Foreskin keratinocyte (primary cell): ENCODE measurements at places on chromosomes 1 and 21. TPM values are rescaled to one million over a fixed set of nuclear protein-coding genes. Genes with fewer than 3 reads are reported as not detected.
A peak's percentile ranks its signal among the peaks of the same experiment; 100 is the strongest.

Gene NID1
- total RNA-seq = 8.5 and 17.5 TPM in 2 replicates

Gene SDCCAG8
- 38.8 and 46.4 TPM in 2 replicates for total RNA-seq

Gene ETV3L
- not detected in 2 replicates for total RNA-seq

Gene STMN1
- 313 and 372 TPM in 2 replicates for total RNA-seq

Gene GOLT1A
- 0.53 and 0.85 TPM in 2 replicates for total RNA-seq

Gene GBP7
- not detected in 2 replicates for total RNA-seq

Gene VPS45
- total RNA-seq = 24.8 and 28.3 TPM in 2 replicates

Gene MYOM3
- total RNA-seq = 0.07 and 0.31 TPM in 2 replicates

Gene S100PBP
- total RNA-seq = 27.6 and 28.6 TPM in 2 replicates

Gene OR2M2
- total RNA-seq = not detected in 2 replicates

Gene SIPA1L2
- 1.2 and 1.3 TPM in 2 replicates for total RNA-seq

Gene OLIG1
- total RNA-seq = not detected in 2 replicates

Gene MRPL20
- 126 and 150 TPM in 2 replicates for total RNA-seq

Gene LCE6A
- total RNA-seq = 0.18 TPM in 1 of 2 replicates, not detected in the other

Gene ZNF326
- 16.6 and 19.8 TPM in 2 replicates for total RNA-seq

Gene EMC1
- 59.6 TPM in 2 replicates for total RNA-seq

Gene ERO1B
- total RNA-seq = 2.3 TPM in 2 replicates

Gene C1orf94
- not detected in 2 replicates for total RNA-seq

DNA sequence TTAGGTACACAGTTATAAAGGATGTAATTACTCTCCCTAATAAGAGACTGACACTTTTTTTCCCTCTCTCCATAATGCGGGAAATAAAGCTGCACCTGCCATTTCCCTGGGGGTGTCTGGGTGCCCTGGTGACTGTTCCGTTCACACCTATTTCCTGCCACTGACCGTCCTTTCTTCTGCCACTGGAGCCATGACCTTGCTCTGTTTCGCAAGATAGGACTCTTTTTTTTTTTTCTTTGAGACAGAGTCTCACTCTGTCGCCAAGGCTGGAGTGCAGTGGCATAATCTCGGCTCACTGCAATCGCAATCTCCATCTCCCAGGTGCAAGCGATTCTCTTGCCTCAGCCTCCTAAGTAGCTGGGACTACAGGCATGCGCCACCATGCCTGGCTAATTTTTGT is 66.1 kb upstream of the SERBP1 start:
- no peak for DNase-seq

GRCh38 chr21:37615962-37616361 is 249.4 kb downstream of the DYRK1A start:
- DNase-seq = no peak

DNA sequence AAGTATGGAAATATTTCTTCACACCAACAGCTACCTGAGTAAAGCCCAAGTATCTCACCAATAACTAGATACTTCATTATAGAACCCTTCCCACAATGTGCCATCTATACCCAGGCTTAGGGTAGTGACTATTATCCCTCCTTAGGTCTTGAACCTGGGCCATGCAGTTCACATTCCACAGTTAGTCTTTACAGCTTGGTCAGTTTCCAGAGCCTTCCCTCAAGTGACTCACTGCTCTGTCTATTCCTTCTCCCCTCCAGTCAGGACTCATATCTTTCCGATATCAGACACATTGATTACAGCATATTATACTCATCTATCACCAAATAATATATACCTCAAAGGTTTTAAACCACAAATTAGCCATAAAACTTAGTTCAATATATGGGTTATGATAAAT is 23.6 kb downstream of the VAMP4 start:
- DNase-seq = peak; percentile 4

DNA sequence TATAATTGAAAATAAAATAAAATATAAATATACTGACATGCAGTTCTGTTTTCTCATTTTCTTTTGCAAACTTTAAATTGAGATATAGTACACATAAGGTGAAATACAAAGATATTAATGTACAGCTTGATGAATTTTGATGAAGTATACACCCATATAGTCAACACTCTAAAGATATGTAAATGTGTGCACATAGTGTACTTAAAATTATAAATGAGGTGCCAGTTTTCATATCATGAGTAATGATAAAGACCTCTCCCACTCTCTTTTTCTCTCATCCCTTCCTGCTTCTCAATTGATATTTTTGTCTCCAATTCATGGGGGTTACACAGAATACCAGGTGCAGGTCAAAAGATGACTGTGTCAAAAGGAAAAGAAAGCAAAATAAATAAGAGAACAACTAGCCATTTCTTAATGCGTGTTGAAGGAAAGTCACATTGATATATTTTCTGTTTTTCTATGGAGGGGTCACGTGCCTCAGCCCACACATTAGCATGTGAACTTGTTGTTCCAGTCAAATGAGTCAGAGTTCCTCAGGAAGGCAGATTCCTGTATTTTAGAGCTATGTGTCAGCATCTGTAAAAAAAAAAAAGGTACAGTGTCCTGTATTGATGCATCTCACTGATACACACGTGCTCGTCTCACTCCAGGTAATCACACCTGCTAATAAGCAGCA is 64.3 kb upstream of the HOOK1 start:
- DNase-seq = peak; percentile 88

DNA sequence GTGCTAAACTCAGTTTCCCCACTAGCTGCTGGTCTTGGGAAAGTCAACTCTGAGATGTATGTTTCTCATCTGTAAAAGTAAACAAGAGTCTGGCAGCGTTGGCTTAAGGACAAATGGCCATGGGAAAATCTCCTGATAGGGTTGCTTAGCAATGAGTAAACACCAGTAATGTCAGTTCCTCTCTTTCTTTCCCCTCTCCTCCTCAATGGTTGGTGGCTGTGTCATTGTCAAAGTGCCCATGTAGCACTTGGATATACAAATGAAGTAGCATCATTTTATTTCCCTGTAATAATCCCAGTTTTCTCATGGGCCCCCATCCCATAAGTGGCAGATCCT is 2.2 kb upstream of the FYB2 start:
- DNase-seq = no peak

- no peak for DNase-seq
Observed at GRCh38 chr1:12129624-12130023, 37.2 kb upstream of the TNFRSF1B start.

DNA sequence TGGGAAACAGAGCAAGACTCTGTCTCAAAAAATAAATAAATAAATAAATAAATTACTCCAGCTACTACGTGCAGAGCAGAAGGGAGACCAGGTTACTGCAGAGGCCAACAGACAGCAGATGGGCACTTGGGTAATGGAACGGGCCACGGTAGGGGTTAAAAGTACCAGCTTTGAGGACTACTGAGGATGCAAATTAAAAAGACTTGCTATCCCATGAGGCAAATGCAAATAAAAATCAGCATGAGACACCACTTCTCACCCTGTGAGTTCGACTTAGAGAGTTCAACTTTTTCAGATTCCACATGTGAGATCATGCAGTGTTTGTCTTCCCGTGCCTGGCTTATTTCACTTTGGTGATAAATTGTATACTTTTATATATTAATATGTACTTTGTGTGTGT is 6.6 kb downstream of the SLC2A5 start:
- no peak for DNase-seq

- DNase-seq = no peak
Observed at GRCh38 chr21:14838400-14838799, 226.4 kb downstream of the NRIP1 start.

- peak; percentile 37 for DNase-seq
Observed at GRCh38 chr1:178031856-178032320, 62.0 kb upstream of the RASAL2 start.

GRCh38 chr1:30524840-30525617 is 198.4 kb downstream of the MATN1 start:
- DNase-seq = no peak

- no peak for DNase-seq
Observed at GRCh38 chr1:55196433-55197035, 18.6 kb downstream of the USP24 start.

GRCh38 chr1:7376676-7377075 is 394.4 kb upstream of the VAMP3 start:
- DNase-seq = no peak

- DNase-seq = no peak
Observed at GRCh38 chr1:210262167-210262896, 29.7 kb downstream of the SERTAD4 start.

- no peak for DNase-seq
Observed at GRCh38 chr1:11957897-11958296, 22.3 kb upstream of the MFN2 start.

GRCh38 chr21:22145545-22145944 is 1147.3 kb downstream of the NCAM2 start:
- no peak for DNase-seq

- DNase-seq = no peak
Observed at GRCh38 chr1:168518201-168518689, 25.6 kb downstream of the XCL2 start.

- DNase-seq = no peak
Observed at GRCh38 chr1:12049616-12050015, 13.5 kb upstream of the TNFRSF8 start.

GRCh38 chr1:36387141-36387949 is 1.6 kb upstream of the STK40 start:
- DNase-seq = peak; percentile 74

DNA sequence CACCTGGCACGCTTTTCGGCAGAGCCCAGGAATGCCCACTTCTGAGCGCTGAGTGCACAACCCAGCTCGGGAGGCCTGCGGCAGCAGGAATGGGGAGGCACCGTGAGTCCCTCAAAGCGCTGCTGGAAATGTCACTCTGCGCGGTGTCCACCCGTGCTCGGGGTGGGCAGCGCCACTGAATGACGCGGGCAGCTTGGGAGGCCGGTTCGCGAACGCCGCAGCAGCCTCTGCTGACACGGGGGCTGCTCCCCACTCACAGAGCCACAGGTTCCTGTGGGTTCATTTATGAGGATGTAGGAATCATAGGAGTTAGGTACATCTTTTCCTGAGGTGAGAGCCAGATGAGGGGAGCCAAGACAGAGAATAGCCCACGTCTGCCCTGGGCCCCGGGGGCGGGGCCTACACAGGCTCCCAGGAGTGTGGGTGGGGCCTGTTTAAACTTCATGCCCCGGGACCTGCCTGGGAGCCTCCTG is 146.7 kb upstream of the COL6A1 start:
- DNase-seq = no peak

GRCh38 chr21:26850116-26850643 is 5.0 kb upstream of the ADAMTS1 start:
- peak; percentile 42 for DNase-seq

- no peak for DNase-seq
Observed at GRCh38 chr1:111448482-111448917, 556 bp downstream of the WDR77 start.

- DNase-seq = no peak
Observed at GRCh38 chr1:25651824-25652741, 35.5 kb downstream of the MAN1C1 start.

- no peak for DNase-seq
Observed at GRCh38 chr21:29979043-29979442, 39.2 kb upstream of the GRIK1 start.

GRCh38 chr1:111696330-111696729 is 42.9 kb downstream of the INKA2 start:
- DNase-seq = no peak

DNA sequence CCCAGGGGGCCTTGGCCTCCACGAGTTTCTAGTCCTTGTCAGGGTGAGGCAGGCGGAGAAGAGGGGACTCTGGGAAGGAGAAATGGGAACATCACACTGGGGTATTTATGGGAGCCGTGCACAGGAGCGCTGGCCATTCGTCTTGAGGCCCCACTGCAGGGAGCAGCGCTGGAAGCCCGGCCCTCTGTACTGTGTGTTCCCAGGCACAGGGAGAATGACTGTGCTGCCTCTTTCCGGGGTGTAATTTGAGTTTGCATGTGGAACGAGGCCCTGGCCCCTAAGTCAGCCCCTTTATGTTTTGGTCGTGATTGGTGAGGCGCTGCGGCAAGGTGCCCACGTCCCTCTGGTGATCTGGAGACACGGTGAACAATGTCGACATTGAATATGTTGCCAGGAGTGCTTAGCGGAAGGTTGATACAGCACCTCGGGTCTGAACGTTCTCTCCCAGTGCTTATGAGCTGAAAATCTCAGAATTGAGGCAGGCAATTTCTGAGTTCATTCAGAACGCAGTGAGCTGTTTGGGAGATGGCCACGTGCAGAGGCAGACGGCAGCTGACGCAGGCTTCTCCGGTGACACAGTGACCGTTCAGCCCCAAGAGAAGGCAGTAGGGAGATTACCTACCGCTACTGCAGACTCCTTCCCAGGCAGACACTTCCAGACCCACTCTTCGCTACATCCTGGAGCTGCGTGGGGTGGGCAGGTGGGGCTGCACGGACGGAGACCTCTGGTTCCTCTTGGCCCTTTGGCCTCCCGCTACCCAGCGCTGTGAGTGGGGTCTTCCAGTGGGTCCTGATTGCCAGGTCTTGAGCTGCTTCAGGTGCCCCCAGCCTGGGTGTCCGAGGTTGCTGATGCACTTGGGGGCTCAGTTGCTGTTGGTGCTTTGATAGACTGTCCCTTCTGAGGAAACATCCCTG is 265.8 kb downstream of the CAMTA1 start:
- DNase-seq = no peak
